ENCODE measurements at places on chromosomes 12 and 14. TPM values are rescaled to one million over a fixed set of nuclear protein-coding genes. Genes with fewer than 3 reads are reported as not detected.

GRCh38 chr14:72974661-72975060, 48.4 kb downstream of the DCAF4 start:
- no peak for DNase-seq

DNA sequence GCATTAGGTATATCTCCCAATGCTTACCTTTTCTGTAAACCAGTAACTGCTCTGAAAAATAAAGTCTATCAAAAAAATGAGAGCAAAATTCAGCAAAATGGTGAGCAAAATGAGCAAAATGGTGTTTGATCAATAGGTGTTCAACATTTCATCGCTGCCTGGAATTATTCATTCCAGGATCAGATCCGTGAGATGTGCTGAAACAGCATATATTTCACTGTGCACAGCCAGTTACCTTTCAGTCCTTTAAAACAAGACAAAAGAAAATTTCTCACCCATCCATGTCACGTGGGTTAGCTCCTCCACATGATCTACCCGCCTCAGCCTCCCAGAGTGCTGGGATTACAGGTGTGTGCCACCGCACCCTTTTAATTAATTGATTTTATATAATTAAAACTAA, 8.1 kb upstream of the FGF23 start:
- no peak for DNase-seq

DNA sequence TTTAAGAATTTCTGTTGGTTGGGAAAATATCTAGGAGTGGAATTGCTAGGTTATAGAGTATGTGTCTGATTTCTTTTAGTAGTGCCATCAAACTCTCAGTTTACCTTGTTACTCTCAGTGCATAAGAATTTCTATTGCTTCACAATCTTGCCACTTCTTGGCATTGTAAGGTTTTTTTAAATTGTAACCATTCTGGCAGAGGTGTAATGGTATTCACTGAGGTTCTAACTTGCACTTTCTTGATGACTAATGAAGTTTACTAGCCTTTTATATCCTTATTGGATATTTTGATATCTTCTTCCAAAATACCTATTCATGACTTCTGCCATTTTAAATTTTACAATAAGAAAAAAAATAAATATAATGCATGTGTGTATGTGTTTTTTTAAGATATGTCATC, 478.0 kb downstream of the NAV3 start:
- DNase-seq, result no peak

Gene RAB3IP
- 27.2 TPM for total RNA-seq

All from activated naive CD8-positive, alpha-beta T cell treated with anti-CD3 and anti-CD28 coated beads, Interleukin-2, amount 10 ng/mL, durations not matched to agents 7 days and 5 days (primary cell).